EH (cell line): ENCODE measurements at places on chromosomes 7 and 10.

- DNase-seq: no peak
These were observed 31.2 kb upstream of the IKZF1 start for GRCh38 chr7:50273301-50273700.

DNA sequence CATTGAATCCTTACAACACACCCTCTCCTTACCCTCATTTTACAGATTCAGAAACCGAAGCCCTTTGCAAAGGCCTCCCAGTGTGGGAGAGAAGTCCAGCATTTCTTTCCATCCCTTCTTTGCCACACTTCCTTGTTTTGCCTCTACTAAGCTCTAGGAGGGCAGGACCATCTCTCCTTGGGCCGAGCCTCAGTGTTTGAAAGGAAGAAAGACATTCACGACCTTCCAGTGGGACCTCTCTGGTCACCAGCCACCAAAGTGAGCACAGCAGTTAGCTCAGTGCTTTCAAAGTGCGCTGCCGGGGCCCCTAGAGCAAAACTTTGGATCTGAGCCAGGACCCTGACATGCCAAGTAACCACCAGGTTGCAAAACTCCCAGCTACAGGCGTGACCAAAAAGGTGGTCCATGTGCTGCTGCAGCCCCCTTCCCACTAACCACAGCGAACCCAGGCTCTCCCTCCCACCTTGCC, 12.4 kb downstream of the CTBP2 start:
- DNase-seq: no peak

DNA sequence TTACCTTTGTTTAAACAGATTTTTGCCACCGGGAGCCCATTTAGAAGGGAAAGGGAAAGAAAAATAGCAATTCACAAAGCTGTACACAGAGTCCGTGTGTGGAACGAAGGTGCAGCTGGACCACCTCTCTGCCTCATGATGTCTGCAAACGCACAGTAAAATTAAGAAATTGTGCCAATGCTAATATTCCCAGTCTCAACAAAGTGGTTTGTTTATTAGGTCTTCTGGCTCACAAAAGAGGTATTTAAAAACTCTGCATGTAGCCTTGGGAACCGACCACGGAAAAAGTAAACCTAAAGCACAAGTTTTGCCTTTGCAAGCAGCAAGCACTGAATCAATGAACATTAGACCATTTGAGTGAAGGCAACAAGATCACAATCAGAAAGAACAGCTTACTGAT, 57.7 kb downstream of the CREB3L2 start:
- DNase-seq: peak; percentile 71

GRCh38 chr10:113044016-113044755, 94.1 kb downstream of the TCF7L2 start:
- DNase-seq: no peak

- DNase-seq: peak; percentile 64
These were observed 354.7 kb downstream of the HGF start for GRCh38 chr7:81415181-81415580.

- no peak for DNase-seq
These were observed 32.0 kb upstream of the MKI67 start for GRCh38 chr10:128158021-128158795.

DNA sequence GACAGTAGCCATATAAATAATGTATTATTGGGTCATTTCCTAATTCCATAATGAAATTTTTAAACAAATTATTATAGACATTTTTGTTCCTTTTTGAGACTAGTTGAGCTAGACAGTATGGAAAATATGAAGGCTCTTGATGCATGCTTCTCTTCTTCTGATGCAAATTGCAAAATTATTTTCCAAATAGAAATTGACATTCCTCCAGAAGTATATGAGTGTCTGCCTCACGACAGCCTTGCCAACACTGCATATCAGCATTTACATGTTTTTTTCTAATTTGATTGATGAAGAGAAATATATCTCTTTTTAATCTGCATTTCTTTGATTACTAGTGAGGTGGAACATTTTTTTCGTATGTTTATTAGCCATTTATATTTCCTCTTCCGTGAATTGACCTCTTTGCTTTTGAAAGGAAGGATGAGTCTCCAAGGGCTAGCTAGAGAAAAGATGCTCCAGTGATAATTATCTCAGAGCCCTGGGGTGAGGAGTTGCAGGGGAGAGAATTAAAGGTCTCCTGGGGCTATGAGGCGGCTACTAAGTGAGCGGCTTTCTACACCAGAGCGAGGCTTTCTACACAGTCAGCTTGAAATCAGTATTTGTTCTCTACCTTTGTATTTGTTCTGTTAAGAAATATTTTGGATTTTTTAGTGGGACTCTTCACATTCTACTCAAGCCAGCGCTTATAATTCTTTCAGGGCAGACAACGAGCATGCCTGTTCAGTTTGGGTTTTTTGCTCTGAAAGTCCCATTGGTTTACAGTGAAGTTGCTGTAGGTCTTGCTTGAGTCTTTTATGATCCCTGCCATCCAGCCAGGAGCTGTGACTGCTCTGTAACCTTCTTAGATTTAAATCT, 712.2 kb upstream of the GALNT17 start:
- DNase-seq: no peak
